ENCODE measurements at places on chromosomes 13 and 19.

DNA sequence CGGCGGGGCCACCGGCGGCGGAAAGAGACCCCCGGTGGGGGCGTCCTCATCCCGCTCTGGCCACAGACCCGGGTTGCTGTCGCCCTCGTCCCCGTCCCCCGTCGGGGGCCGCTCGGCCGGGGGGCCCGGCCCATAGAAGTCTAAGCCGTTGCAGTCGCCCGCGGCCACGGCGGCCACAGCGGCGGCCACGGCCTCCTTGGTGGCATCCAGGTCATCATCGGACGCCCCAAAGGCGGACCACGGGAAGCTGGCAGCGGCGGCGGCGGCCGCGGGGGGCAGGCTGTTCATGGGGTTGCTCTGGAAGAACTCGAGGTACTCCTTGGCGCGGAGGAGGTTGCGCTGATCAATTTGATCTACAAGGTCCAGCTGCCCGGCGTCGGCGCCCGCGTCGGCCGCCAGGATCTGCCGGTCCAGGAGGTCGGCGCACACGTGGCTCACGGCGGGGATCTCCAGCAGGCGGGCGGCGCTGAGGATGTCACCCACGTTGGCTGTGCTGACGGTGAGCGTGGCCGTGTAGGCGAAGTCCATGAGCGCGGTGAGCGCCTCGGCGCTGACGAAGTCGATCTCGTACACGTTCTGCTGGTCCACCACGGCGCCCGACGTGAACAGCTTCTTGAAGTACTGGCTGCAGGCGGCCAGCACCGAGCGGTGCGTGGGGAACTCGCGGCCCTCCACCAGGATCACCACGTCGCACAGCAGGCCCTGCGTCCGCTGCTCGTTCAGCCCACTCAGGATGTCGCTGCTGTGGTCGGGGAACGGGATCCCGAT, 12.1 kb downstream of the ZBTB7A start:
- DNase-seq = no peak

GRCh38 chr13:26529441-26529840, 28.0 kb upstream of the WASF3 start:
- peak; percentile 57 for DNase-seq

- no peak for DNase-seq
Observed at GRCh38 chr13:23743278-23744076, 145.7 kb downstream of the MIPEP start.

DNA sequence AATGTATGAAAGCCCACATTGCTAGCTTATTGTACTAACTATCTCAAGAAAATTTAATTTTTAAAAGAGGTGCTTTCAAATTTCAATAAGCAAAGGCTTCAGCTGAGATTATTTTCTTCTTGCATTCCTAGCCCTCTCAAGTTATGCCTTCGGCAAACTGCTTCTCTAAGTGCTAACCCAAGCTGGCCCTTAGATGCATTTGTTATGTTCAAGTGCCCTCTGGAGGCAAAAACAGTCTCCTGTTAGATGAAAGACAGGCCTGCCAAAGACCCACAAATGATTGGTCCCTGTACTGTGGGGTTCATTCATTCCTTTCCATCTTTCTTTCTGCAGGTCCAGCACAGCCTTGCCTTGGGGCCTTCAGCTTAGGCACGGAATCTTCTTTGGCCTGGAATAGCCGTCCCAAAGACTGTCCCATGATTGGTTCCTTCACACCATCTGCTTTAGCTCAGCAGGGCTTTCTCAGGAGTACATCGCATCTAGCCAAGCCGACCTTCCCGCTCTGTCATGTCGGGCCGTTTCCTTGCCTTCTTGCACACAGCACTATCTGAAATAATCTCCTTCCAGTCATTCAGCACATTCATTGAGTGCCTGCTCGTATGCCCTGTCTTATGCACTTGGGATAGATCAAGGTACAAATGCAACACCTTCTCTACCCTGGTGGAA, 26.4 kb upstream of the TPTE2 start:
- peak; percentile 34 for DNase-seq

DNA sequence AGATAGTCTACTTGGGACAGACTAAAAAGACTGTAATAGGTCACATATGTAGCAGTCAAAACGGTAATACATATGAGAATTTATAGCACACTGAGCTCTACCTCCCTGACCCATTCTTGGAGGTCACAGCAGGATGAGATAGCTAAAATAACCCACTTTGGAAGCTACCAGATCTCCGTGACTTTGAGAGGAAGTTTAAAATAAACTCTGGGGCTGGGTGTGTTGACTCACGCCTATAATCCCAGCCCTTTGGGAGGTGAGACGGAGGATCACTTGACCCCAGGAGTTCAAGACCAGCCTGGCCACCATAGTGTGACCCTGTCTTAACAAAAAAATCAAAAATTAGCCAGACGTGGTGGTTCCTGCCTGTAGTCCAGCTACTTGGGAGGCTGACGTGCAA, 45.3 kb downstream of the DHRS12 start:
- no peak for DNase-seq

GRCh38 chr13:85935868-85936467, 136.7 kb upstream of the SLITRK6 start:
- DNase-seq = no peak

DNA sequence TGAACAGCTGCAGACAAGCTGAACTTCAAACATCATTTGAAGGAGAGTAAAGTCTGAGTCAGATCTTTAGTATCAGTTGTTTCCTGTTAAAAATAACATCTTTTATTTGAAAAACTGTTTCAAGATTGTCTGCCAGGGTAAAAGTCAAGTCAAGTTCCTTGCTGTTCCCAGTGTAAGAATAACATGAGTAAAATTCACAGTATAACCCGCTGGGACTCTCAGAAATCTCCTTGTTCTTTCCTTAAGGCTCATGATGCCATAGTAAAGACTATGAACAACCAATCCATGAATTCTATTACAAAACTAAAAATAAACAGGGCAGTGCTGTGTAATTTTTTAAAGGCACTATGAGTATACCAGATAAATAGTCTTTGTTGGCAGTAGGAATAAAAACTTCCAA, 112.9 kb downstream of the IRS2 start:
- no peak for DNase-seq

DNA sequence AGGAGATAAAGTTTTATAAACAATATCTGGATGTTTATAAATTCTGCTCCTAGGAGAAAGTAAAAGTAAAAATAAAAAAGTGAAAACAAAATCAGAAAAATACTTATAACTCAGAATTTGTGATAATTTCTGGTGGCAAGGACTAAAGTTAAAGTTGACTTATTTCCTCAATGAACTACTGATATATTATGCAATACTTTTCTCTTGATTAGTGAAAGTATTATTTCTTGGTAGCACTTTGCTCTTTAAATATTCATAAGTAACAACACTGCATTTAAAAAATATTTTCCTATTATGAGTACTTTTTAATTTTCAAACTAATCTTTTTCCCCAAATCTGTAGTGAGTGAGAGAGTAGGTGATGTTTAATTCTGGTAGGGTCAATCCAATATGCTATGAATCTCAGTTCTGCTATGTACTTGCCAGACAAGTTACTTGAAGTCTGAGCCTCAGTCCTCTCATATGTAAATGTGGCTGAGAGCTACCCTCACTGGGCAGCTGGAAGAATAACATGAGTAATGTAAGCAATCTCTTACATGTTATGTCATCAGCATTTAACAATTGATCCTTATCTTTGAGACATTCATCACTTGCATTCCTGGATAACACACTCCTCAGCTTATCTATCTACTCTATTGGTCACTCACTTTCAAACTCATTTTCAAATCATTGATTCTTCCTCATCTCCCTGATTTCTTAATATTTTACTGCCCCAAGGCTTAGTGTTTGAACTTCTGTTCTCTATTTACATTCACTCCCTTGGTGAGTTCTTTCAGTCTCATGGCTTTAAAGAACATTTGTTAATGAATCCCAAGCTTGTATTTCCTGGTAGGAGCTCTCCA, 239.0 kb downstream of the RGCC start:
- peak; percentile 77 for DNase-seq

GRCh38 chr13:59793107-59793506, 370.6 kb downstream of the DIAPH3 start:
- no peak for DNase-seq
